ENCODE measurements at places on chromosomes 12 and 14.

DNA sequence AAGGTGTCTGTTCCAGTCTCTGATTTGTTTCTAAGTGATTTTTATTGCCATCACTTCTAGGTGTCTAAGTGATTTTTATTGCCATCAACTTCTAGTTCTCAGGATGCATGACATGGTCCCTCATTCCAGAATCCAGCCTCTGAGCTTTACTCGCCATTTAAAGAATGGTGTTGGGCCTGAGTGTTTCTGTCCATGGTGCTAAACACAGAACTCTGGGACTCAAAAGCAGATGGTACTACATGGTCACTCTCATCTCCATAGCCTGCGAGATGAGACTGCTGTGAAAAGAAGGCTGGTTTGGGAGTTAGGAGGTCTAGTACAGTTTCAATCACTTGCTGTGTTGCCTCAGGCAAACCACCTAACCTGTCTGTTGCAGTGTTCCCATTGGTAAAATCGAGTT, 276.6 kb downstream of the NRXN3 start:
- no peak for DNase-seq

- no peak for DNase-seq
These were observed 22.6 kb downstream of the FAR2 start for GRCh38 chr12:29171421-29172258.

GRCh38 chr14:104877066-104877805, 12.2 kb downstream of the CEP170B start:
- DNase-seq: no peak

DNA sequence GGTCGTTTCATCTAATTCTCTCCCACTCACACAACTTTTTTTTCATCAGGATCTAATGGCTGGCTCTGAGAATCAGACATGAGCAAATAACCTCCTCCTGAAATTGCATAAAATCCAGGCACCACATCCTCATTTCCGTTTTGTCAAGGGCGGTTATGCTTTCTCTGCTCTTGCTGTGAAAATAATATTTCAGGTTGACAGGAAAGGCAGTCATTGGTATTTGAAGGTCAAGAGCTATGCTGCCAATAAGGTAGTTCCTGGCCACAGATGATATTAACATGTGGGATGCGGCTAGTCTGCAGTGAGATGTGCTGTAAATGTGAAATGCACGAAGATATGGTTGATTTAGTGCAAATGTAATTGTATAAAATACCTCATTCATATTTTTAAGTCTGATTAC, 870.2 kb upstream of the TMEM132C start:
- no peak for DNase-seq

- no peak for DNase-seq
These were observed 7.5 kb downstream of the HEBP1 start for GRCh38 chr12:12992418-12993130.

- DNase-seq: no peak
These were observed 18.3 kb upstream of the LTA4H start for GRCh38 chr12:96053476-96054243.

- no peak for DNase-seq
These were observed 22.1 kb downstream of the FGD6 start for GRCh38 chr12:95195122-95195521.

GRCh38 chr12:51413149-51413548, 11.5 kb upstream of the SLC4A8 start:
- DNase-seq: no peak

- no peak for DNase-seq
These were observed 18.4 kb upstream of the ANKRD33 start for GRCh38 chr12:51869496-51869865.

- DNase-seq: no peak
These were observed 118.9 kb downstream of the VEZT start for GRCh38 chr12:95336387-95337067.
